ENCODE measurements at places on chromosomes 11 and 22.
A peak's percentile ranks its signal among the peaks of the same experiment; 100 is the strongest.

DNA sequence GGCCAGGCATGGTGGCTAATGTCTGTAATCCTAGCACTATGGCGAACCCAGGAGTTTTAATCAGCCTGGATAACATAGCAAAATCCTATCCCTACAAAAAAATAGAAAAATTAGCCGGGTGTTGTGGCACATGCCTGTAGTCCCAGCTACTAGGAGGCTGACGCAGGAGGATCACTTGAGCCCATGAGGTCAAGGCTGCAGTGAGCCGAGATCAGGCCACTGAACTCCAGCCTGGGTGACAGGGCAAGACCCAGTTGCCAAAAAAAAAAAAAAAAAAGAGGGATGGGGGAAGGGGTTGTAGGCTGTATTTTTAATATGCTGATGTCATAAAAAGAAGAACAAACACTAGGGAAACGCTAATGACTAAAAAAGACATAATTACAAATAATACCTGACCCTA, 12.1 kb downstream of the DDX6 start:
- no peak for DNase-seq

DNA sequence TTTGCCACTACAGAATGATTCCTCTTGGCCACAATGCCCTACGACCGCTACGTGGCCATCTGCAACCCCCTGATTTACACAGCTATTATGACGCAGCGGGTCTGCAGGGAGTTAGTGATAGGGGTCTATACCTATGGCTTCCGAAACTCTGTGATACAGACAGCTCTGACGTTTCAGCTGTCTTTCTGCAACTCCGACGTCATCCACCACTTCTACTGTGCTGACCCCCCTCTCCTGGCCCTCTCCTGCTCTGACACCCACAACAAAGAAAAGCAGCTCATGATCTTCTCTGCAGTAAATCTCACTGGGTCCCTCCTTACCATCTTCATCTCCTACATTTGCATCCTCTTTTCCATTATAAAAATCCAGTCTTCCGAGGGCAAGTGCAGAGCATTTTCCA, 52.3 kb upstream of the OR5P2 start:
- DNase-seq = no peak

GRCh38 chr22:22446517-22446916, 62.0 kb downstream of the ZNF280B start:
- DNase-seq = no peak

DNA sequence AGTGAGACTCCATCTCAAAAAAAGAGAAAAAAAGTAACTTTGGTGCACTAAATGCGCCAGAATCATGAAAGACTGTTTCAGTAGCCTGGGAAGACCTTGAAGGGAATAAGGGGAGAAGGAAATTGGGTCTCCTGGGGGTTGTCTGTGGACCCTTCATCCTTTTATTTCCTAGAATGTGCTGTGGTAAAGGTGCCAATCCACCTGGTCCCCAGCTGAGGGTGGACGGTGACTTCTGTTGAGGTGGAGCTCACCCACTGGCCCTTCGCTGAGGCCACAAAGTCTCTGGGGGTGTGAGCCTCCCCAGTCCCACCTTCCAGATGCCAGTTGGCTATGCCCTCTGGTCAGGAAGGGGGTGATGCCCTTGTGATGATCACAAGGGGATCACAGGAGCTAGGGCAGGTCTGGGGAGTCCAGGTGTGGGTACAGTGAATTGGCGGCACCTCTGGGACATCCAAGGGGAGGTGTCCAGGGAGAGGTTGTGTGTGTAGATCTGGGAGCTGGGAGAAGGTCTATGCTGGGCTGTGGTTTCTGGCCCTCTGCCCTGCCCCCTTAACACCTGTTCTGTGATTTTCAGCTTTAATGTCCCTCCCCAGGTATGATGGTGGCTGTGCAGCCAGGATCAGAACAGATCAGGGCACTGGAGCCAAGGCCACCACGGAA, 34.2 kb upstream of the LMO1 start:
- no peak for DNase-seq

- DNase-seq = no peak
Observed at GRCh38 chr11:63951779-63952536, 13.2 kb downstream of the NAA40 start.

DNA sequence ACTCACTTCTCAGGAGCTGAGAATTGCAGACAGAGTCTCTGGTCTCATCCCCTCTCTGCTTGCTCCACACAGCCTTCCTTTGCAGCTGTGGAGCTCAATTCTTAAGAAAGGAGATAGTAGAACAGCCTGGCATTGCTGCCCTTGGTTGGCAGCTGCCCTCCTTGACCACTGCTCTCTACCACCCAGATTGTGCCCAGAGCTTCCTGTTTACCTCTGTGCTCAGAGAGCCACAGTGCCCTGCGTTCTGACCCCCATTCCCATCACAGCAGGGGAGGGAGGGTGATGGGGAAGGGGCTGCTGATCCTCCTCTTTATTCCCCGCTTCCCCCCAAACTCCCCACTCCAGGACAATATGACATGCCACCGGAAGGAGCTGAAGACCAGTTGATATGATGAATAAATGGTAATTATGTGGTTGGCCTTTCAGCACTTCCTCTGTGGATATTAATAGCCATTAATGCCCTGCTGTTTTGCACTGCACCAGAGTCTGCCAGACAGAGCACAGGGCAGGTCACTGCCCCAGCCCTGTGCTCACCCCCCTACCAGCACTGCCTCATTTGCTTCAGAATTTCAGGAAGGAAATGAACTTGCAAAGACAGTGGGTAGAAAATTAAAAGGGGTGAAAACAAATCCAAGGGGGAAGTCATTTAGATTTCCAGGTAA, 426.8 kb upstream of the CADM1 start:
- no peak for DNase-seq

DNA sequence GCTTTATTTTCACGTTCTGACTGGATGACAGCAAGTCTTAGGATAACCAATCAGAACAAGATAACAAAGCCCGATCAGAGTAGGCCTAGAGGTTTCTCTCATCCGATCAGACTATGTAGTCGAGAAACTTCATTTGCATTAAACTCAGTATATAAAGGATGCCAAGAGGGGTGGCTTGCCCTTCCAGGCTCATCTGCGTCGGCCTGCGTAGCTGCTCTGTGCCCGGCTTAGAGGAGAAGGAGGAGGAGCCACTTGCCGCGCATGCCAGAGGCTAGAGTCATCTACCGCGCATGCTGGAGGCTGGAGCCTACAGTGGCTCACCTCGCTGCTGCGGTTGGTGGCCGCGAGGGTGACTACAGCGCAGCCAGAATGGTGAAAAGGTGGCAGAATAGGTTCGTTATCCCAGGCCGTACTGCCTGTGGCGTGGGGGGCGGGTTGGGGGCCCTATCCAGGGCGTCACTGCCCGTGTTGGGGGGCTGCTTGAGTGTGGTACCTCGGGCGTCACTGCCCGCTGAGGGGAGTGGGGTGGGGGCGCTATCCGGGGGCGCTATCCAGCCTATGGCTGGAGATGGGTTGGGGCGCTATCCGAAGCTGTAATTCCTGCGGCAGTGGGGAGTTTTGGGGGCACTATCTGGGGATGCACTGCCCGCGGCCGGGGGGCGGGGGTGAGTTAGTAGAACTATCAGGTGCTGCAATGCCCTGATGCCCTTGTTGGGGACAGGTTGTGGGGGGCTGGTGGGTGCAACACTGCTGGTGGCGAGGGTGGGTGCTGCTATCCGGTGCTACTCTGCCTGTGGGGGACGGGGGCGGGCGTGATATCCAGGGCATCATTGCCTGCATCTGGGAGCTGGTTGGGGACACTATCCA, at the start of gene RFPL2:
TSS of gene RFPL2 (minus strand) at position 218 of the 867 bp plus-strand sequence. CDS start 2,622 bp downstream, outside the sequence.
- DNase-seq = peak; percentile 40

DNA sequence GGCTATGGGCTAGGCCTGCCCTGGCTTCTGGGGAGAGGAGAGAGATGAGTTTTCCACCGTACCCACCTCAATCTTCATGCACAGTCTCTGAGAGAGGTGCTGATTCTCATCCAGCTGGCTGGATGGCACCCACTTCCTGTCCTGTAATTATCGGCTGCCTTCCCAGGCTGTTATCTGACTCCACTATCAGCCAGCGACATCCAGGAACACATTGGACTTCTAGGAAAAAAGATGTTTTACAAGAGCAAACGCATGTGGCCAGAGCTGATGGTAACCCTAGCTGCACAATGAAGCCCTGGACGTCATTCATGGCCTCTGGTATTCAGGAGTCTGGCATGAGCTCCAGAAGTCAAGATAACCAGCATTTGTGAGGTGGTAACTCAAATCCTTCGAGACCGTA, 137.4 kb downstream of the EHF start:
- no peak for DNase-seq

GRCh38 chr22:19708321-19709011, 5.8 kb upstream of the SEPTIN5 start:
- DNase-seq = no peak

DNA sequence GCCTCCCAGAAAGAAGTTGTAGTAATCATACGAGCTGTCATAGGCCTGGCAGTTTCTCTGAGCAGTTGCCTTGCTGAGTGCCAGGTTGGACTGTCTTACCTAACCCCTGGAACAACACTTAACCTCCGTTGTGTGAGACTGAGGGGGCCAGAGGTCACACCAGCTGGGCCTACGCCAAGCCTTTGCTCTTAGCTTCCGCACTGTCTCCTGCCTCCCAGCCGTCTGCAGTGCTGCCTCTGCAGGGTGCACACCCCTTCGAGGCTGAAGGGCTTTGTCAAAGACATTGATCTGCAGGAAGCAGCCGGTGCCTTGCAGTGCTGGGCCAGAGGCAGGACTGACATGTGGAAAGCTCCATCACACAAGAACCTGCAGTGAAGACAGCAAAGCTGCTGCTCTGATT, 16.7 kb downstream of the TAB1 start:
- no peak for DNase-seq

DNA sequence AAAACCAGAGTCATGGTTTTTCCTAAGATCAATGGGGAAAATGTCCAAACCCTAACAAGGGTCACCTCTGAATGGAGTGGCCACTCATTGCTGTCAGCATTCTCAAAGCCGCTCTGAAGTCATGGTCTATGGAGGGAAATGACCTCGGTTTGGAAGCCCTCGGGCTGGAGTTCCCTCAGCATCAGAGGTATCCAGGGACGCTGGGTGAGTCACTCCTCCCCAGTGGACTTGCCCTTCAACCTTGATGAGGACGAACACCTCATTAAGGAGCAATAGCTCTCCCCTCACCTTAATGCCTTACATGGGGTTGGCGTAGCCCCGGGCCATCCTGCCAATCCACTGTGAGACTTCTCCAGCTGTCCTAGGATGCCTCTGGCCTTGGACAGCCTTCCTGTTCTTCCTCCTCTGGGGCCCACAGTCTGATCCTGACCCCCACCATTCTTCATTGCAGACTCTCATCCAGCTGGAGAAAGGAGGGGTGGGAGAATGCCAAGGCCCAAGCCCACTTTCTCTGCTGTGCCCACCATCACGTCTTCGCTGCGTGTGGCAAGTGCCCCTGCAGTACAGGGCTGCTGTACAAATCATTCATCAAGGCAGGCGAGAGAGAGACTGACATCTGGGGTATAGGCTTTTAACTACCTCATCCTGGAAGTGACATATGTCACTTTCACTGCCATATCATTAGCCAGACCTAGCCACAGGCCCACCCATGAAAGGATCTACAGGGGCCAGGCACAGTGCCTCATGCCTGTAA, 25.4 kb upstream of the MYH9 start:
- DNase-seq = no peak

All from cerebellum (tissue), 4 donors.